ENCODE measurements at places on chromosomes 3 and 15.

GRCh38 chr3:180185650-180186049, 148.9 kb upstream of the PEX5L start:
- DNase-seq, result no peak

- no peak for DNase-seq
Observed at GRCh38 chr15:33934921-33935320, 33.4 kb upstream of the CHRM5 start.

DNA sequence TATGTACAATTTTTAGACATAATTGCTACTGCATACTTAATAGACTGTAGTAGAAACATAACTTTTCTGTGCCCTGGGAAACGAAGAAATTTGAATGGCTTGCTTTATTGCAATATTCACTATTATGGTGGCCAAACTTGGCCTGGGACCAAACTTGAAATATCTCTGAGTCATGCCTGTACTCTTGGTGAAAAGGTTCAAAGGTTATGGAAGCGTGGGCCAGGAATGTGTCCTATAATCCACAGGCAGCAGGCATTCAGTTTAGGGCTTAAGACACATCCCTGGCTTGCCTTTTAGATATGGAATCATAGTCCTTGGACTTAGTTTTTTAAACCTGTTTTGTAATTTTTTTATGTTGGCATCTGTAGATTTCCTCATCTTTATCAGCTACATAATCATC, 124.3 kb downstream of the LRIG1 start:
- no peak for DNase-seq

- DNase-seq, result no peak
Observed at GRCh38 chr3:77040926-77041722, 1.2 kb downstream of the ROBO2 start.

- no peak for DNase-seq
Observed at GRCh38 chr3:100968932-100969906, 24.0 kb downstream of the ABI3BP start.

GRCh38 chr15:95940431-95940985, 390.0 kb upstream of the NR2F2 start:
- no peak for DNase-seq

GRCh38 chr15:100096700-100097099, 245.1 kb downstream of the ADAMTS17 start:
- no peak for DNase-seq

GRCh38 chr15:77657634-77658238, 25.0 kb upstream of the LINGO1 start:
- no peak for DNase-seq

DNA sequence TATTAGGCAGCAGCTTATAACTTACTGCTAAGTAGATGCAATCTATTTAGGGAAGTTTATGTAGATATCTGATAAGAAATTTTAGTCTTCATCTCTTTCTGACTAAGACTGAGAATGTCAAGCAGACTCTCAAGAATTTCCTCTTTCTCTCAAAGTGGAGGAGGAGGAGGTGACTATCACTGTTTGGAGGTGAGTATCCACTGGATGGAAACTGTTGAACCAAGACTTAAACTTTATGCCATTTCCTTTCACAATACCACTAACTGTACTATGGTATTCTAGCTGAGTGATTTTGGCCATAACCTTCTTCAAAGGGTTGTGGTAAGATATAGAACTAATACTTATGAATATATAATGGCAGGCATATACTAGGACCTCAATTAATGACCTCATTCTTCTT, 64.6 kb downstream of the TPRG1 start:
- DNase-seq, result no peak

DNA sequence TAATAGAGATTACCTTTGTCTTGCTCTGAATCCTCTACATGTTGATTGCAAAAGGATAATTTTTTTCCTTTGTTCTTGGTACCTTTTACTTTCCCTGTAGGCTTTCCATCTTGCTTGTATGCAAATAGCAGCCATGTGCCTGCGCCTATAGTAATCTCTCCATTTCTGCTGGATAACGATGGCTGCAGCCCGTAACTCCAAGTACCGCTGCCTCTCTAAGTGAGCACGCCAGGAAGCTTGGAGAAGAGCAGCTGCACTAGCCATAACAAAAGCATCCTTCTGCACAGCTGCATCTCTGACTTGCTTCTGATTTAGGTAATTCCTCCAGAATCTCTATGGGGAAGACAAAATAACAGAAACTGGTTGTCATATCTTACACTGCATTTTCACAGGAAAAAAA, 89.3 kb downstream of the NR2E3 start:
- DNase-seq, result no peak

- DNase-seq, result no peak
Observed at GRCh38 chr15:58369261-58369701, 62.5 kb upstream of the LIPC start.

GRCh38 chr3:56131974-56132590, 336.2 kb downstream of the ERC2 start:
- no peak for DNase-seq

DNA sequence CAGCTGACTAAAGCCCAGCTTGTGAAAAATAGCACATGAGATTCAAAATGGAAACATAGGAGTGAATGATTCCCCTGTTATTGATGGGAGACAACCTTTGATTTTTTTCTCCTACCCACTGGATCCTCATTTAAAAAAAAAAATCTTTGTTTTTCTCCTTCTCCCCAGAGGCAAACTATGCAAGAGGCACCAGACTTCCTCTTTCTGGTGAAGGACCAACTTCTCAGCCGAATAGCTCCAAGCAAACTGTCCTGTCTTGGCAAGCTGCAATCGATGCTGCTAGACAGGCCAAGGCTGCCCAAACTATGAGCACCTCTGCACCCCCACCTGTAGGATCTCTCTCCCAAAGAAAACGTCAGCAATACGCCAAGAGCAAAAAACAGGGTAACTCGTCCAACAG, 2.6 kb downstream of the CACNA1D start:
- no peak for DNase-seq

- peak; percentile 40 for DNase-seq
Observed at GRCh38 chr15:85168642-85169173, 187.1 kb downstream of the PDE8A start.

DNA sequence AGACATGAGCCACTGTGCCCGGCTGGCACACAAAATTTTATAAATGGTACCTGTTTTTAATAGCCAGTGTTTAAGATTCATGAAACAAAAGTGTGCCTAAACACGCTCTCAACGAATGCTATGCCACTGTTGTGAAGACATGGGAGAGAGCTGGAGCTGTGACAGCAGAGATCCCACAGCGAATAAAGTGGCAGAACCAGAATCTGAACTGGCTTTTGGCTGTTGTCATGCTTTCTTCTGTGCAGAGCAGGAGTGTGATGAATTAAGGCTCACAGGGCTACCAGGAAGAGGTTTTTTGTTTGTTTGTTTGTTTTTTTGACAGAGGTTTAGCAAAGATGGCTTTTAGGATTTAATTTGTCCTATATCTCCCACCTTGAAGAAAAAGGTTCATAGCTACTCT, 14.5 kb downstream of the PTPRG start:
- no peak for DNase-seq

- no peak for DNase-seq
Observed at GRCh38 chr3:17972476-17972875, 230.0 kb upstream of the TBC1D5 start.

DNA sequence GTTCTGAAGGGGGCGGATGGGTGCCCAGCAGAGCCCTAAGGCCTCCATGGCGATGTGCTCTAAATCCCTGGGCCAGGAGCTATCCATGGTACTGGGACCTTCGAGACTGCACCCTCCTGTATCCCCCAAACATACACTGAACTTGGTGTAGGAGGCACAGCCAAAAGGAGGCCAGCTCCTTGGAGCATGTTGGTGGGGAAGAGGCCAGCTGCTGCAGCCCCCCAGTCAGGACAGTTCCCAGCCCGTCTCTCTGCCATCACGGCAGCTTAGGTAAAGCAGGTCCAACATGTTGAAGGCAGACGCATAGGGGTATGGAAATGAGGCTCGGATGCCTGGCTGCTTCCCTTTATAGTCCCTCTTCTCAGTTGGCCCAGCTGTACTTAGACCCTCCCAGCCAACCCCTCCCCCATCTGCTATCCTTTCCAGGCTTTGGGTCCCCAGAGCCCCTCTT, 1.8 kb downstream of the CAMKV start:
- DNase-seq, result peak; percentile 60

DNA sequence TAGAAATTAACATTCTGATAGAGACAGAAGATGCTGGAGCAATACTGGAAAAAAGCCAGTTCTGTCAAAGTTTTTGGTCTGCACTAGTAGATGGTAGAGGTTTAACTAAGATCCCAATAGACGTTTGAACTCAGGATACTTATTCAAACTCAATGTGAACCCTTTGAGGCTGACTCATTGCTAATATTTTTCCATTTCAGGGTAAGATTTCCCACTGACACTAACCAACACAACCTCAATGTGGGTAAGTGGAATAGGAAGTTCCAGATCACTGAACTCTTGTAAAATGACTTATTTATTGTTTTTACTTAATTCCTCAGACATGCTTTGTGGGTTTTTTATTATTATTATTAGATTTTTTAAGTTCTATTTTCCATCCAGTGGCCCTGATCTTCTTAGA, 1024.8 kb downstream of the EPHA3 start:
- no peak for DNase-seq

- no peak for DNase-seq
Observed at GRCh38 chr3:127034195-127034989, 51.5 kb downstream of the PLXNA1 start.

GRCh38 chr15:29430831-29431230, 161.2 kb upstream of the NSMCE3 start:
- DNase-seq, result no peak

DNA sequence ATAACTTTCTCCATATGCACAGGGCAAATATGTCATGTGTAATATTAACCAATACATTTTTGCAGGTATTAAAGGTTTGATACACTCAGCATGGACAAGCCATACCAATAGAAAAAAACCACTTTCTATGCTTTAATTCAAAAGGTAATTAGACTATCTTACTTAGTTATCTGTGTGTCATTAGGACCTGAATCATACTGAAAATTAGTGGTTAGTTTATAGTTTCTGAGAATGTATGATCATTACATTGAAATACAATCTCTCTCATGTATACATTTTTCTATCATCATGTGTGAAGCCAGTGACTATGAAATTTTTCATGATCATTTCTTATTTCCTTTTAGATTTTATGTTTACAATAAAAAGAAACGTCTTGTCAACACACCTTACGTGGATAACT, 16.3 kb downstream of the RPS27L start:
- no peak for DNase-seq

GRCh38 chr3:42680271-42680670, 5.1 kb upstream of the KLHL40 start:
- no peak for DNase-seq
